ENCODE measurements at places on chromosomes 2 and 18.

- DNase-seq = no peak
Measured at GRCh38 chr2:199119796-199120195, 337.9 kb downstream of the SATB2 start.

DNA sequence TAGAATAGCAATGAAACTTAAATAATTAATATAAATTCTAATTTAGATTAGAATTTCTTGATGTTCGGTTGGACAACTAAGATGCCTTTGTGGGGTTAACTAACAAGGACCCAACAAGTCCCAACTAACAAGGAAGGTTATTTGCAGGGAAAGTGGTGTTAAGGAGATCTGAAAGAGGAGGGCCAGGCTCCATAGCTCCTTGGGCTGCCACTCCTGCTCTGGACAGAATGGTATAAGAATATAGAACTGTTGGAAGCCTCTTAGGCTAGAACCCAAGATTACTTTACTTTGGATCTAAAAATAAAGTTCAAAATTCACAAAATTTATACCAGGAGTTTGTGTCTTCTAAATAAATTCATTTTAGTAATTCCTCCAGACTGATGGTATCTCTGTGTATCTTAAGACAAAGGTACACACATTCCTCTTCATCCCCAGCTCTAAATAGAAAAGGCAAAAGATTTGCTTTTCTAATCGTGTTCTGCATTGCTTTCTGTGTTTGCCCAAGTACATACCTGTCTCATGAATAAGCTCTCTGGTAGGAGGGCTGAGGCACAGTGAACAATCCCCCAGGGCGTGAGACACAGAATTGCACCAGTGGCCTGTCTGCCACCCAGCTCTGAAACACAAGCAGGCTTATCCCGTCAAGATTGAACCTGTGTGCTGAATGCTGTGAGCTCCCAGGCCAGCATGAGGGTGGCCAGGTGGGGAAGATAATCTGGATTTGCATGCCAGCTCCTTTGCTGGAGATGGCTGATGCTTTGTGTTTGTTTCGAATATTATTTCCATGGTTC, 176.0 kb downstream of the ACKR3 start:
- DNase-seq = no peak

DNA sequence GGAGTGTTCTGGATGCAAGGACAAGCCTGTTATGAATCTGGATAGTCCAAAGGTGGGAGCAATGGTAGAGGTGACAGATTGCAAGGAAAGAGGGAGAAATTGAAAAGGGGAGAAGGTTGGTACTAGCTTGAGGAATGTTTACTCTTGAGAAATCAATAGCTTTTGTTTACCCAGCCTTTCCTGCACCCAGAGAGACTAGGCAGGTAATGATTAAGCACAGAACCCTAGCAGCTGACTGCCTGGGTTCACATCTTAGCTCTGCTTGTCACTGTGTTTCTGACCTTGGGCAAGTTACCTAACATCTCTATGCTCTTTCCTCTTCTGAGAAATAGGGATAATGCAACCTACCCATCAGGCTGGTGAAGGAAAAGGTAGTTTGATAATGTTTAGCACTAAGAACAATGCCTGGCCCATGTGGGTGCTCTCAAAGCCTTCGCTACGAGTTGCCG, 178.6 kb downstream of the MGAT5 start:
- DNase-seq = no peak

- no peak for DNase-seq
Measured at GRCh38 chr18:45780568-45780967, 44.9 kb upstream of the SIGLEC15 start.

- DNase-seq = no peak
Measured at GRCh38 chr2:64140665-64141200, 3.5 kb downstream of the PELI1 start.

GRCh38 chr2:150630587-150631235, 143.2 kb upstream of the RND3 start:
- DNase-seq = no peak

DNA sequence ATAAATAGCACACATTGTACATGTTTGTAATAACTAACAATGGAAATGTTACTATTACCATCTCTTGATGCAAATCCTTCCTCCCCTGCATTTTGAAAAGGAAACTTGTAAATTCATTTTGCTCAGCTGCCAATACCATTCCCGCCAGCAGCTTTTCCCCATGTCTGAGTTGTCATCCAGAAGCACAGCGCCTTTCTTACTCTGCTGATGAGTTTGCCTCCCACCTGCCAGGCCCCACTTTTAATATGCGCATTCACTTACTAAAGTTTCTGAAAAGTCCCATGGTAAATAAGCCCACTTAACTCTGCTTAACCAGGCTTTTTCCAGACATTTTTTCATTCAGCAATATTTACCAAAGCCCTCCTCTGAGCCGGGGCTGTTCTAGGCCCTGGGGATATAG, 3.9 kb downstream of the CHST10 start:
- no peak for DNase-seq

- DNase-seq = no peak
Measured at GRCh38 chr18:50114448-50114847, 80.5 kb downstream of the MYO5B start.

GRCh38 chr2:181894381-181894780, 2.9 kb downstream of the ITPRID2 start:
- no peak for DNase-seq

GRCh38 chr2:106120432-106120831, 73.7 kb downstream of the UXS1 start:
- no peak for DNase-seq

DNA sequence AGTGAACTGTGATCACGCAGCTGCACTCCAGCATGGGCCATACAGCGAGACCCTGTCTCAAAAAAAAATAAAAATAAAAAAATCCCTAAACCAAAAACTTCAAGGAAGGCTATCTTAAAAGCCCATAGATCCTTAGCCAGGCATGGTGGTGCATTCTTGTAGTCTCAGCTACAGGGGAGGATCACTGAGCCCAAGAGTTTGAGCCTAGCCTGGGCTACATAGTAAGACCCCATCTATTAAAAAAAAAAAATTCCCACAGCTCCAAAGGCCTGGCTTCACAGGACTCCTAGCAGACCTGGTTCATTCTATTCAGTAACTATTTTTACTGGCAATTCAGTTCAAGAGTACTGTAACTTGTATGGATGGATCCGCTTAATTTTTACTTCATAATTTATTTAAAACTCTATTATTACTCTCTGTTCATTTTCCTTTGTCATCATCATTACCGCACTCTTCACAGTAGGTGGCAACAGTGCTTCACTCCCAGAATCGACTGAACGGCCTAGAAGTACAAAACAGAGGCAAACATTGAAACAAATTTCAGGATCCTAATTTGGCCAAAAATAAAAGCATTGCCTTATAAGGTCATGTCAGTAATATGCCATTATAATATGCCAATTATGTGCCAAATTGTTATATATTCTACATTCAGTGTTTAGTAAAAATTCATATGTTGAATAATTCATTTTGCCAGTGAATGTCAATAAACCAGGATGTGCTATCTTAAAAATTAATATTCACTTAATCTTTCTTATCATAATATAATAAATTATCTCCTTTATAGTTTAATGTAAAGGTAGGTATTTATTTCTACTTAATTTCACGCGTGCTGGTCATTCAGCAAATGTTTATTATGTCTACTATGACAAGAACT, 14.3 kb upstream of the STAM2 start:
- no peak for DNase-seq

- DNase-seq = no peak
Measured at GRCh38 chr18:36602071-36602470, 226.7 kb downstream of the TPGS2 start.

GRCh38 chr2:234953116-234954031, 1.6 kb downstream of the SH3BP4 start:
- DNase-seq = no peak

GRCh38 chr18:78192054-78192453, 787.6 kb upstream of the SALL3 start:
- DNase-seq = no peak

DNA sequence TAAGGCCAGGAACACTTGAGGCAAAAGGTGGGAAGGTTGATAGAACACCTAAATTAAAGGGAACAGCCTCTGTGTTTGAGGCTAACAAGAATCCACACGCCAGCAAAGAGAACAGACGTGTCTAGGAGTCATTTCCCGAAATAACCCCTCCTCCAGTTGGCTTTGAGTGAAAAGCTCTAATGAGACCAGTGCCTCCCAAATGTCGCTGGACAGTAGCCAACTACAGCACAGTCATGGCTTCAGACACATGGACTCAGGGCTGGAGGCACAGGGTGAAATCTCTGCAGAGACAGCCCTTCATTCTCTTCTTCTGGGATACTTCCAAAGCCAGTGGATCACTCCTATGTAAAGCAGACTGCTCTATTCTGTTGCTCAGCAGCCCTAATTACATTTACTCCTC, 49.6 kb downstream of the SOWAHC start:
- no peak for DNase-seq

DNA sequence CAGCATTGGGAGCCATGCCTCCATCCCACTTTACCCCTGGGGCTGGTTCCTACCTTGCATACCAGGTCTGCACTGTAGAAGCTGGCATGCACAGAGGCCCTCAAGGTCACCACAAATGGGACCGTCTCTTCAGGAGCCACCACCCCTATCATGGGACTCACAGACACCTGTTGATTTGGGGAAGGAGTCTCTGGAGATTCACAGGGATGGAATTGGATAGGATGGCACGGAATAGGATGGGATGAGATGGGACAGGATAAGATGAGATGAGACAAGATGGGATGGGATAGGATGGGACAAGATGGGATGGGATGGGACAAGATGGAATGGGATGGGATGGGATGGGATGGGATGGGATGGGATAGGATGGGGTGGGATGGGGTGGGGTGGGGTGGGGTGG, 16.1 kb upstream of the CRYBA2 start:
- no peak for DNase-seq

GRCh38 chr2:159077869-159078268, 109.4 kb downstream of the TANC1 start:
- DNase-seq = no peak

DNA sequence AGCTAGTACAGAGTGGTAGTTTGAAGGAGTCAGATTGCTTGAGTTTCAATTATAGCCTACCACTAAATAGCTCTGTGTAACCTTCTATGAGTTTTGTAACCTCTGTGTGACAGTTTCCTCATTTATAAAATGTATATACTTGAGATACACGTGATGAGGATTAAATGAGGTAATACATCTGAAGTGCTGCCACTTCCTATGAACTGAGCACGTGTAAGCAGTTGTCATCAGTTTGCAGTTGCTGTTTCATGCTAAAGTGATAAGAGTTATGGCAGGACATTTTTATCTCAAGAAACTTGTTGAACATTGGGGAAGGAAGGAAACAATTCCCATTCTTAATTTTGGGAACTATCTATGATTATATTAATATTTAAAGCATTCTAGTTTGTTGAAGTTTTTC, 38.5 kb downstream of the CARF start:
- no peak for DNase-seq

- DNase-seq = no peak
Measured at GRCh38 chr2:19752500-19752899, 149.3 kb downstream of the TTC32 start.

GRCh38 chr2:79373358-79374130, 139.3 kb upstream of the CTNNA2 start:
- no peak for DNase-seq

DNA sequence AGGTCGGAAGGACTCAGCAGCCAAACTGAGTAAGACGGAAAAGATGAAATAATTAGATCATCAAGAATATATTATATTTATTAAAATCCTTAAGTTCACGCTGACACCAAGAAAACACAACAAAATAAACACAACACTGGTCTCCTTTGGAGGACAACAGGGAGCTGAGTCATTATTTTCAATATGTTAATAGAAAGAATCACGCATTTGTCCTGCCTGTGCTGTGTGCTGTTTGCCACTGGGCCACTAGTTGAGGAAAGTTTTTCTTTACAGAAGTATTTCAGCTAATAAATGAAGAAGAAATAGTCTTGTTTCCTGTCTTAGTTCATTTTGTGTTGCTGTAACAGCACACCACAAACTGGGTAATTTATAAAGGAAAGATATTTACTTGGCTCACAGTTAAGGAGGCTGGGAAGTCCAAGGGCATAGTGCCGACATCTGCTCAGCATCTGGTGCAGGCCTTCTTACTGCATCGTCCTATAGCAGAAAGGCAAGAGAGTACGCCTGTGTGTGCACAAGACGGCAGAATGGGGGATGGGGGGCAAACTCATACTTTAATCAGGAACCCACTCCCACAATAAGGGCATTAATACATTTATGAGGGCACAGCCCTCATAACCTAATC, 88.0 kb downstream of the TCF7L1 start:
- no peak for DNase-seq

DNA sequence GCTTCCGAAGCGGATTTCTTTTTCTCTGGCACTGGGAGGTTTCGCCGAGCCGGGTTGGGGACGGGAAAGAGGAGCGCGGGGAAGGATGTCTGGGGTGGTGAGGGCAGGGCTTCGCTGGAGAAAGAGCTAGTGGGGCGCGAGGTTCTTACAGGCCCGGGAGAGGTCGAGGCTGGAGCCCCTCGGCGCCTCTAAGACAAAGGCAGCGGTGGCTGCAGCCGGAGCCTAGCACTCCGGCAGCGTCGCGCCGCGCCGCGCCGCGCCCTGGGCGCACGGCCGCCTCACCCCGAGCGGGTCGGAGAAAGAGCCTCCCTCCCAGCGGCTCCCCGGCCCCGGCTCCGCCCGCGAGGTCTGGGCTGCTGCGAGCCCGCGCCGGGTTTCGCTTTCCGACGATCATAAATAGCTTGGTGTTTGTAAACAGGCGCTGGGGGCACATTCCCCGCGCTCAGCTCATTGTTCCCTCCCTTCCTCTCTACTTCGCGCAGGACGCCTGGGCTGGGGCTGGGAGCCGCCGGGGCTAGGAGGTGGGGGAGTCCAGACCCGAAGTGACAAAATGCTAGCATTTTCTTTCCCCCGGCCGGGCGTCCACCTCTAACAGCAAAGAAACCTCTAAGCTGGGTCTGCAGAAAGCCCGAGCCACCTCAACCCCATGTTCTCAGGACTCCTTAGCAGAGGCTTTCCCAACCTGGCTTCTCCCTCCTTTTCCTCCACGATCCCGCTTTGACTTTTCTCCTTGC, 813 bp upstream of the MEIS1 start:
- no peak for DNase-seq

- no peak for DNase-seq
Measured at GRCh38 chr2:239274391-239275043, 126.3 kb downstream of the HDAC4 start.

GRCh38 chr2:6052649-6053048, 360.5 kb downstream of the SOX11 start:
- DNase-seq = no peak

GRCh38 chr18:73690222-73690621, 457.4 kb downstream of the FBXO15 start:
- no peak for DNase-seq
